ENCODE measurements at places on chromosomes 11 and 22.

DNA sequence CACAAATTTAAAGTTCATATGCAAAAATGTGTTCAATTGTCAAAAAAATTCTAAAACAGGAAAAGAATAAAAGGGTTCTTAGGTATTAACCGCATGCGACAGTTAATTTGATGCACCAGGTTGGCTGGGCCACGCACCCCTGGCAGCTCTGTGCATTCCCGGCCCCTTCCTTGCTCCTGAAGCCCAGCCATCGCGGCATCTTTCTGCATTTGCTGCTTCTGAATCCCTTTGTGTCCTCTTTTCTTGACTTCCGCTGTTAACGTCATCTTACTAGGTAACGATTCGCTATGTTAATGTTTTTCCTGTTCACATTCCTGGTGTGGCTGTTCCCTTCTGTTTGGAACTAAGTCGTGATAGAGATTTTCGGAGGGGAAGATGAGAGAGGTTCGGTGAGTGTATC lies 7.9 kb upstream of the KLHDC7B start:
- no peak for DNase-seq

DNA sequence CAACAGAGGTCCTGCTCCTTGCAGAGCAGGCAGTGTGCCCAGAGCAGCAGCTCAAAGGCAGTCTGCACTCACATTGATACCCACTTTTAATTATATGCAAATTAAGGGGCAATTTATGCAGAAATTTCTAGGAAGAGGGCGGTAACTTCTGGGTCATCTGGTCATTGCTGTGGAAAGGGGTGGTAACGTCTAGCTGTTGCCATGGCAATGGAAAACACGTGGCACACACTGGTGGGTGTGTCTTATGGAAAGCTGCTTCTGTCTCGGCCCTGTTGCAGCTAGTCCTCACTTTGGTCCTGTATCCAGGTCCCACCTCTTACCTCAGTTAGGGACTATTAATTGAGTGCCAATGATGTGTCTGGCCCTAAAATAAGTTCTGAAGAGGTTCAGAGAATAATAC lies 36.8 kb downstream of the BARX2 start:
- DNase-seq = peak; percentile 5

GRCh38 chr11:88181776-88182175 lies 6.5 kb upstream of the RAB38 start:
- no peak for DNase-seq

DNA sequence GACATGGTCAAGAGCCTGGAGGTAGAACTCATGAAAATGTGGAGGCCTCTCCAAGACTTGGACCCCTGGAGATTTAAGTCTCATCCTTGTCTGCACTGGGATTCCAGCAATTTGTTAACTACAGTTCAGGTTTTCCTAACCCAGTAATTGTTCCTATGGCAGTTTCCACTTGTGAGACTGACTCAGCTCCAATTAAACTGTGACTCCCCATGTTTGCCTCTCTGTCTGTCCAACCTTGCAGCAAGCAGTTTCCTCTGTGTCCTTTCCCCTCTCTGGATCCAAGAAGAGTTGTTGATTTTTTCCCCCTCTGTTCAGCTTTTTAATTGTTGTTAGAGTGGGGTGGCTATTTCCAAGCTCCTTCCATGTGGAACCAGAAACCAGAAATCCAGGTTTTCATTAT lies 16.2 kb upstream of the ARHGAP20 start:
- no peak for DNase-seq

DNA sequence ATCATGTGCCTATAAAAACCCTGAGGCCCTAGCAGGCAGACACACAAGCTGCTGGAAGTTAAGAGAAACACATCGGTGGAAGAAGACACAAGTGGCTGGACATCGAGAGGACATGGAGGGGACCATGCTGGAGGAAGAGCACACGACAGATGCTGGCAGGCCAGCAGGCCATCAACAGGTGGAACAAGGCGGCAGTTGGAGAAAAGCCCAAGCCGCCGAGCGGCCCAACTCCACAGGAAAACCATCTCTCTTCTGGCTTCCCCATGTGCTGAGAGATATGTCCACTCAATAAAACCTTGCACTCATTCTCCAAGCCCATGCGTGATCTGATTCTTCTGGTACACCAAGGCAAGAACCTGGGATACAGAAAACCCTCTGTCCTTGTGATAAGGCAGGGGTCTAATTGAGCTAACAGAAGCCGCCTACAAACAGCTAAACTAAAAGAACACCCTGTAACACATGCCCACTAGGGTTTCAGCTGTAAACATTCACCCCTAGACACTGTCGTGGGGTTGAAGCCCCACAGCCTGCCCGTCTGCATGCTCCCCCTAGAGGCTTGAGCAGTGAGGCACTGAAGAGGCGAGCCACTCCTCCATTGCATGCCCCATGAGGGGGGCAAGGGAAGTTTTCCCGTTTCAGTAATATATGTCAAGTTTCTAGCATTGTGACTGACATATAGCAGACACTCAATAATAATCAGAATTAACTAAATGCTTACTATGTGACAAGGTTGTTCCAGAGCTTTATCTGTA lies 39.0 kb upstream of the MMP20 start:
- peak; percentile 52 for DNase-seq

- no peak for DNase-seq
Measured at GRCh38 chr11:70210530-70210929, 7.4 kb downstream of the FADD start.

DNA sequence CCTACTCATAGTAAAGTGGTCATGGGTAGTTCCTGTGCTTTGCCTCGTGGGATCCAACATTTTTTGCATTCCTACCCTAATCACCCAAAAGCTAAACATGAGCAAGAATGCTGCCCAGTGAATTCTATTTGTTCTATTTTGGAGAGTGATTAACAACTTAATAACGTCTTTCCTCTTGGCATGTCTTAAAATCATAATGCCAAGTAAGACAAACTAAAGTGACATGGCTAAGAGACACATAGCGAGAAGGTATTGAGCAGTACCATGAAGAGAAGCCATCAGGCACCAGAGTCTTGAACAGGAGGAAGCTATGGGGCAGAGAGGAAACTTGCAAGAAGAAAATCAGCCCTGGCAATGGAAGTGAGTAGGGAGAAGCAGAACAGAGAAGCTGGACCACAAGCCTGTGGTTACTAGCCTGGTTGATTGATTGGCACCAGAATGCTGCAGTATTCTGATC lies 32.0 kb downstream of the EXPH5 start:
- DNase-seq = no peak

DNA sequence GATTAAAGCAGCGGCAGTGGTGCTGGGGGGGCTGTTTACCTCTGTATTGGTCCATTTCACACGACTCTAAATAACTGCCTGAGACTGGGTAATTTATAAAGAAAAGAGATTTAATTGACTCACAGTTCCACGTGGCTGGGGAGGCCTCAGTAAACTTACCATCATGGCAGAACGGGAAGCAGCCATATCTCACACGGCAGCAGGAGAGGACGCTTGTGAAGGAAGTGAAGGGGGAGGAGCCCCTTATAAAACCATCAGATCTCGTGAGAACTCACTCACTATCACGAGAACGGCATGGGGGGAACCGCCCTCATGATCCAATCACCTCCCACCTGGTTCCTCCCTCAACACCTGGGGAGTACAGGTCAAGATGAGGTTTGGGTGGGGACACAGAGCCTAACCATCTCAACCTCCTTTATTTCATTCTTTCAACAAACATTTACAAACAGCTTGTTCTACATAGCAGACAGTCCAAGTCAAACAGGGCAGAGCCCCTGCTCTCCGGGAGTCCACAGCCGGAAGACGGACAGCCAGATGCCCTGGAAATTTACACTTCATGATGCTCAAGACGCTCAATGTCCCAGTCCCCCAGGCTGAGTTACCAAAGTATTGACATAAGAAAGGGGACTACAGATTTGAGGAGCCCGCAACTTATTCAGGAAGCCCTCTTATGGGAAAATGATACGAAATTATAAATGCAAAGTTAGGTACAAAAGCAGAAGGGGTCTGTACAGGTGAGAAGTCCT lies 26.3 kb upstream of the HMGXB4 start:
- DNase-seq = peak; percentile 85

GRCh38 chr11:113572136-113572735 lies 97.0 kb upstream of the DRD2 start:
- no peak for DNase-seq

- DNase-seq = peak; percentile 45
Measured at GRCh38 chr11:133191931-133192330, 340.4 kb downstream of the OPCML start.

GRCh38 chr11:64469288-64469687 lies 110.3 kb downstream of the RPS6KA4 start:
- no peak for DNase-seq

DNA sequence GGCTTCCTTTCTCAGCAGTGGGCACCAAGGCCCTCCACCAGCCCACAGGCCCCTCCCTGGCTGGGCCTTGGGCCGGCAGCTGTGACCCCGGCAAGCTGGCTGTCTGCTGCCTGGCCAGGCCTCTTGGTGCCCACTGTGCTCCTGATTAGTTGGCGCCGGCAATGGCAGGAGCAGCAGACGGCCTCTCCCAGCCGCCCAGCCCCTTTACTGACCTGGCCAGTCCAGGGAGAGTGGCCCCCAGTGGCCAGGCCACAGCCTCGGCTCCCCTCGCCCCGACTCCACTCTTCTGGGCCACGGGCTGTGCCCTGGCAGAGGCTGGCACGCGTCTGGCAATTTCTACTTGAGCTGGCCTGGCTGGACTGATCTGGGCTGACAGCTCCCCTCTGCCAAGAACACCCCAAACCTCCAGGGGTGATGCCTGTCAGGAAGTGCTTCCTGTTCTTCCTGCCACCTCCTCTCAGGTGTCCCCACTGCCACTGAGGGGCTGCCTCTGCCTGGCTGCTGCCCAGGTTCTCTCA lies 58.1 kb downstream of the CACNA1I start:
- no peak for DNase-seq

GRCh38 chr11:16935518-16936302 lies 78.5 kb downstream of the PLEKHA7 start:
- peak; percentile 80 for DNase-seq

DNA sequence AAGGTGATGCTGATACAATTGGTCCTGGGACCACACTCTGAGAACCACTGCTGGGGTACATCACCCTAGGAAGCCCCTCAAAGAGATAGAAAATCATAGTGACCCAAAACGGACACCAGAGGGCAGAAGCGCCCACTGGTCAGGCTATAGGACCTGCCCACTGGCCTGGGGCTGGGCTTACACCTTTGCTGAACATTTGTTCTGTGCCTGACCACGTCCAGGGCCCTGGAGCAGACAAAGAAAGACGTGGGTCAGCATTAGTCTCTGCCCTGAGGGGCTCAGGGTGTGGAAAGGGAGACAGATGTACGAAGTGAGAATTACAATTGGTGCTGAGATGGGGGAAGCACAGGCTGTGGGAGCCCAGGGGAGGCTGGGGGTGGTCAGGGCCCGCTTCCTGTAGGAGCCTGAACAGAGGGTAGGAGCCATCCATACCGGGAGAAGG lies 14.4 kb upstream of the SERPINH1 start:
- peak; percentile 82 for DNase-seq

GRCh38 chr22:39068033-39068785 lies 8.9 kb upstream of the APOBEC3G start:
- DNase-seq = no peak

- DNase-seq = no peak
Measured at GRCh38 chr22:37340331-37341262, 58.3 kb downstream of the CYTH4 start.

GRCh38 chr11:123429913-123430720 lies at the start of gene GRAMD1B:
TSS of gene GRAMD1B (plus strand) at chr11:123430269. CDS start at chr11:123430793, 524 bp downstream.
- peak; percentile 66 for DNase-seq

DNA sequence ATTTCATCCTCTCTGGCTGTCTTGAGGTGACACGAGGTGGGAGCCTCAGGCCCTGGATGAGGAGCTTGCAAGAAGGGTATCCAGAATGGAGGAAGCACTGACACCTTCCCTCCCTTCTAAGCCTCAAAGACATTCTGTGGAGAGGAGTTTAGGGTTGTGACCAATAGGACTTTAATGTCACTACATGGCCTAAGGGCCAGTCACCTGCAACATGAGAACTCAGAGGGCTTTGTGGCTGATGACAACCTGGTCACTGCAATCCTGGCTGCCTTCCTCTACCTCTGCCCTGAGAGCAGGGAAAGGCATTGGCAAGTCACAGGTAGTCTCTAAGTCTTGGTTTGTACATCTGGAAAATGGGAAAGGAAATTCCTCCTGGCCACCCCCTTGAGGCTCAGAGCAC lies 33.7 kb downstream of the PISD start:
- DNase-seq = no peak

- peak; percentile 78 for DNase-seq
Measured at GRCh38 chr11:62497132-62497801, 49.3 kb downstream of the AHNAK start.

DNA sequence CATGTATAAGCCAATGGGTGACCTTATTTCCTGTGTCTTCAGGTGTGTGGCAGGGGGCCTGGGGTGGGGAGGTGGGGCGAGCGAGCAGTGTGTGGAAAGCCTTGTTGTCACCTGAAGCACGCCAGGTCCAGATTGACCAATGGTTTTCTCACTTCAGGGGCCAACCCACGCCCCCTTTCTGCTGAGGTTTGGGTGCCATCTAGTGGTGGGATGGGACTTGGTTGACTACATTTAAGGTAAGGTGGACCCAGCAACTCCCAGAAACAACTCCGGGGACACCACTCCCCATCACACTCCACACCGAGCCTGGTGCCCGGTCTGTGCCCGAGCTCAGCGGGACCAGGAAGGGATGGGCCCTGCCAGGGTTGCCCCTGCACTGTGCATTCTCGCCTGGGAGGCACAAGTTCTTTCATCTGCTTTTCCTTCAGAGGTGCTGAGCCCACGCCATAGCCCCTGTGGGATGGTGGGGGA lies 40.0 kb downstream of the TPCN2 start:
- peak; percentile 98 for DNase-seq

- DNase-seq = peak; percentile 29
Measured at GRCh38 chr11:10885703-10886363, 28.0 kb upstream of the ZBED5 start.

DNA sequence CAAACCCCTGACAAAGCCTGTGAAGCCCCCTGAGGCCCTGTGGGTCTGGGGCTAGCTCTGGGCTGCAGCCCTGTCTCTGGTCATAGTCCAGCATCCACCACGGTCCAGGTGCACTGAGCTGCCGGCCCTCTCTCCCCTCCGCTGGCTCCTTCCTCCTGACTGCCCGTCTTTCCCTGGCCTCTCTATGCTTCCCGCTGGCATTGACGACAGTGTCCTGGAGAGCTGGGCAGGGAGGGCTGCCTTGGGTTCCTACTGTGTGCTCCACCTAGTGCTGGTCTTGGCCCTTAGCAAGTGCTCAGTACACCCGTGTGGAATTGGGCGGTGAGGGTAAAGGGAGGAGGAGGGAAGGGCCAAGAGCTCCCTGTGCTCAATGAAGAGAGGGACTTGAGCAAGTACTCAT lies 868 bp upstream of the MYEOV start:
- no peak for DNase-seq

GRCh38 chr22:32949391-32950173 lies 108.6 kb downstream of the SYN3 start:
- DNase-seq = no peak

GRCh38 chr11:69397732-69398131 lies 83.7 kb upstream of the LINC01488 start:
- no peak for DNase-seq

DNA sequence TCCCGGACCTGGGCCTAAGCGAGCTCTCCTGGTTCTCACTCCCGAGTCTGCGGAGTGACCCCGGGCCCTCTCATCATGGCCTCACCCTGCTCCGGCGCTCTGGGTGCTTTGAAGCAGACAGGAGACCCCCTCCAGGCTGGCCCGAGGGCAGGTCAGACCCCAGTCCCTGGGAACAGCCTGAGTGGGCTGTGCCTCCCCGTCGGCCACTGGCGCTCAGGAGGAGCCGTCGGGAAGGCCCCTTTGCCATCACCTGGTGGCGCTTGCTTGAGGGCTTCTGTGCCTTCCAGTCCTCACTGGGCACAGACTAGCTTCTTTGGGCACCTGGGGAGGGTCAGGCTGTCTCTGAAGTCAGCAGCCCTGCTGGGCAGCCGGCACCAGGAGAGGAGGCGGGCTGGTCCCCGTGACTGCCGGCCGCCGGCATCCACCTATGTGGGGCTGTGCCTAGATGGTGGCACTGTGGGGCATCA lies 6.7 kb downstream of the BRSK2 start:
- no peak for DNase-seq
